ENCODE measurements at places on chromosomes 1 and 21.
A peak's percentile ranks its signal among the peaks of the same experiment; 100 is the strongest.

GRCh38 chr1:94154989-94155388 lies 34.0 kb upstream of the ABCA4 start:
- DNase-seq, result no peak

DNA sequence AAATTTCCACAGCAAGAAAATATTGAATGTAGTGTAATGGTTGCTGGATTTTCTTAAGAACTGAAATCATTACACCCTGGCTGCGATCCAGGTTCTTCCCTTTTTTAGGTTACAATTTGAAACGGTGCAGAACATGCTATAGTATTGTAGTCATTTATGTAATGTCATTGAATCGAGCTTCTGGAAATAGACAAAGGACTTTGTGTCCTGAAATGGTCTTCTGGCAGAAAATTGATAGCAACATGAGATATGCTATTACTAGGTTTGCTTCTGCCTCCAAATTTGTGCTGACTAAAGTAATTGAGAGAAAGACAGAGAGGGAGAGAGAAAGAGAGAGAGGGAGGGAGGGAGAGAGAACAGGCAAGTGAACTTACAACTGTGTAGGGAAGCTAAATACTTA lies 146.2 kb upstream of the NFIA start:
- no peak for DNase-seq

- no peak for DNase-seq
Observed at GRCh38 chr1:87126886-87127505, 201.7 kb upstream of the LMO4 start.

DNA sequence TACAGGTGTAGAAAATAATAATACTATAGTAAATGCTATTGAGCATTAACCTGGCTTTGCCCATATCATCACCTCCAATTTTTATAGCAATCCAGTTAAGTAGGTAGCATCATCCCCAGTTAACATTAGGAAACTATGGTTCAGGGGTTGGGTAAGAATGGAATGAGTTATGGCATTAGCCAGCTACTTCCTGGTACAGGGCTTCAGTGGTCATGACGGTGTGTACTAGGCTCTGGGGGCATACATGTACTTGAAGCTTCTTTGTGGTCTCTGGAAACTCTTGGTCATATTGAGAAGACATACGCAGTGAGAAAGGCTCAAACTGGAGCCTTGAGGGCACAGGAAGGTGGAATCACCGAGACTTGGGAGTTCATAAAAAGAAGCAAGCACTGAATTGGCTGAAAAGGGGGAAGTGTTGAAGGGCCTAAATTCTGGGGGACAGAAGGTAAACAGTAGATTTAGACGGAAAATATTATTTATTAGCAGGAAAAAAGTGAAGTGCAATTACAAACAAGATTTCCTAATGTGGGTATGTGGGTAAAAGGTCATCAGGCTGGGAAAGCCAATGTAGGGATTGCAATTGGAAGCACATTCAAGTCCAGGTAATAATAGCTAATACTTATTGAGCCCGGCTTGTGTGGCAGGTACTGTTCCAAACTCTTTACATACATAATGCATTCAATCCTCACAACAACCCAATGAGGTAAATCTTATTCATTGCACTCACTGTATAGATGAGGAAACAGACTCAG lies 114.2 kb upstream of the ATP1A1 start:
- no peak for DNase-seq

DNA sequence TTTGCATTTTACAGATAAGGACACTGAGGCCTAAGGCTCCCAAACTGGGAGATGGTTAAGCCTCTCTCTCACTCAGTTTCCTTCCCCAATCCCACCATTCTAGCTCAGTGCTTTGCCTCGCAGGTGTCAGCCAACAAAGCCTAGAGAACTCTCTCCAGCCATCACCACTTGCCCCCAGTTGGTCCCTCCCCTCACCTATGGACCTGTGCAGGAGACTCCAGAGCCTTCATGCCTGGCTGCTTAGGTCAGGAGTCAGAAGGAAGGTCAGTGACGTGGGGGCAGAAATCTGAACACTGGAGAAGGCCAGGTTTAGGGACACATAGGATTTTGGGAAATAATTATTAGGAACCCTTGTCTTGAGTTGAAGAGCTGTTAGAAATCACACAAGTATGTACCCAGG lies 295.3 kb downstream of the PTPRU start:
- no peak for DNase-seq

DNA sequence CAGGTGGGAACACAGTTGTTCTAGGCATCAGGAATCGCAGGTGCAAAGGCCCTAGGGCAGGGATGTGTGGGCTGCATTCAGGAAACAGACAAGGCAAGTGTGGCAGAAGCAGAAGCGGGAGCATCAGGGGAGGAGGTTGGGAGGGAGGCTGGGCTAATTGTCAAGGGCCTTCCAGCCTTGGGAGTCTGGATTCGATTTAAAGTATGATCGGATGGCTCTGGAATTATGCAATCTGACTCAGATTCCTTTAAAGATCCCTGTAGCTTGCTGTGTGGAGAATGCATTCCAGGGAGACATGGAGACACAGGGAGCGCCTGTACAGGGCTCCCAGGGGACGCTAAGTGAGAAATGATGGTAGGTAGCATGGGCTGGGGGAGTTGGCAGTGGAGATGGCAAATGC lies 86.5 kb downstream of the LACTBL1 start:
- peak; percentile 10 for DNase-seq

GRCh38 chr1:201709564-201710295 lies 119.2 kb upstream of the IPO9 start:
- DNase-seq, result peak; percentile 43

DNA sequence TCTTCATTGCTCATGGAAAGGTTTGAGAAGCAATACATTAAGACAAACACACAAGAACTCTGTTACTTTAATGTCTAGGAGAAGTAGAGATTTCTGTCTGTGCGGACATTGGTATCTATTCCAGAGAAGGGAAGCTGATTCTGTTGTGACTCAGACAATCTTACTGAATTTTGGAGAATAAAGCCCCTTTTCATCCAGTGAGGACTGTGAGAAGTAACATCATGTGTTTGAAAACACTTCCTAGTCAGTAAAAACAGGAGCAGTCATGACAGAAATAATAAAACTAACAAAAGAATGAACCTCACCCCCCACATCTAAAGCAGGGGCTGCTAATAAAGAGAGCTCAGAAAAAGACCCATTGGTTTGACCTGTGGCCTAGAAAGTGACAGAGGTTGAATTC lies 46.6 kb downstream of the NEK7 start:
- DNase-seq, result no peak

DNA sequence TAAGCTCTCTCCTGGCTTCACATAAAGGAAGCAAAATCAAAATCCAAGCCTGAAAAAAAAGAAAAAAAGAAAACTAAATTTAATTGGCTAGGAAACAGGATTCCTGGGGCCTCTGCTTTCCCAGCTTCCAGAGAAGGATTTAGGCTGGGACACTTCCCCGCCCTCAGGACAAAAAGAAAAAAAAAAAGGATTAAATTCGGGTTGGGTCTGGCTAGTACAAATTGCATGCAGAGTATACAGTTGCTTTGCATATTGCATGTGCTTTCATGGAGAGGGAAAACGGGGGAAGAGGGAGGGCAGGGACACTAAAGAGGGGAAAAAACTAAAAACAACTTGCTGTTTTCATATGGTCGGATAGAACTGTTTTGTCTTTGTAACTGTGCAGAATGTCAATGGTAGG lies 42.7 kb downstream of the OLIG1 start:
- DNase-seq, result no peak

DNA sequence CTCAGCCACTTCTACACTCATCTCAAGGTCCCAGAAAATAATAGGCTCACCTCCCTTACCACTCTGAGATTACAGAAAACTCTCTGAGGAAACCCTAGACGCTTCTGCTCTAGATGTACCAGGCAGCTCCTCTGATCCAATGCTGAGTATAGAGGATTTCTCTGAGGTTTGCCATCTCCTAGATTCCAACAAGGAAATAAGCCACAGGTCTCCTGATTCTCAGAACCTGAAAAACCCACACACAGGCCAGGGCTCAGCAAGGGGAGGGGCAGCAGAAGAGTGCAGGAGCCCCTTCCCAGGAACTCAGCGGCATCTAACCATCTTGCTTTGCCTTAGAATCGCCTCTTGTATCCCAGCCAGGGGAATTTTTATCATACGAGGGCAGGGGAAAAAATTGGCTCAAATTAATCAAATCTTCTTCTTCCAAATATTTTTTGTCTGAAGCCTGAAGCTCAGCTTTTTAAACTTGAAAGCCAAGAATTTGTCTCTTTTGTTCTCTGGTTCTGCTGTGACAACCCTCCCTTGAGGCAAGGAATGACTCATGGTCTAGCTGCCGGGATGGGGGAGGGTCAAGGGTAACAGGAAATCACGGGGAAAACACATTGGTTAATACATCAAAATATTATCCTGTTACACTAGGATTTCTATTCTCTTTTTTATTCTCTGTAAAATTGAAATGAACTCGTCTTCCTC lies 30.8 kb downstream of the GORAB start:
- peak; percentile 38 for DNase-seq

DNA sequence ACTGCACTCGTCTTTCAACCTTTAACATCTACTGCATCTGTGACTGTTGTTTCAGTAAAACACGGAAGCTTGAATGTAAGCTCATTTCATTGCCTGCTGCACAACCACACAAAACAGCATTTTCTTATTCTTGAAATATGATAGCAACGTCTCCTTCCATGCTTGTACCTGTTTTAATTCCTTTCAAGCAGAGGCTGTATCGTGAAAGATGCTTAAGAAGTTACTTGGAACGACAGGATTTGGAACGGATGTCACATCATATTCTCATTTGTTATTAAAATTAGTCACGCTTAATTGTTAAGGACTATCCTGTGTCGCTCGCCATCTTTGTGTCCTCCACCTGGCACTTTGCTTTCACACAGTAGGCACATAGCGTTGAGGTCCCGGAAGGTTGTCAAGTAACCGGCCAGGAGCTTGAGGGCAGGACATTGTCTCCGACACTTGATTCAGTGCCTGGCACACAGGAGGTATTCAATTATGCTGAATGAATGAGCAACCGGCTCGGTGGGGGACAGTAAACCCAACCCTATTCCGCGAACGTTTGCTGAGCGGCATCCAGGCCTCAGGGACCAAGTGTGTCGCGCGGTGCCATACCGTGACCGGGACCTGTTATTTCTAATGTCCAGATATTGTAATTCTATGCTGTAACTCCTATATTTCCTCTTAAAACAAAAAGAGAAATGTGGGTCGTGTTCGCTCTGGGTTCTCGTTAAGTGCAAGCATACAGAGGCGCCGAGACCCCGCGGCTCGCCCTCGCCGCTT lies 499 bp upstream of the SH3GLB1 start:
- DNase-seq, result peak; percentile 2

DNA sequence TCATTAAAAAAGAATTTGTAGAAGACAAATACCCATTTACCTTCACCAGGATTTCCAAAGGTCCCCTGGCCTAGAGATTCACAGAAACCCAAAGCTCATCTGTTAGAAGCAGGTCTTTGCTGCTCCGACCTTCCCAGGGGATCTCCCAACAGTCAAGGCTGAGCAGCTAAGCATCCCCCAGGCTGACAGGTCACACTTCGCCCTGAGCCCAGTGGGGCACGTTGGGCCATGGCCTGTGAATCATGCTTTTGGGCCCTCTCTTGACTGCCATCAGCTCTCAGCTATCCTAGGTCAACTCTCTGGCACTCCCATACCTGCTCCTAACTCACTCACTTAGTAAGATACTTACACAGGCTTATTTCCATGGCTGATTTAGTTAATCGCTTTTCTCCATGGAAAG lies 157.7 kb downstream of the DSCAM start:
- no peak for DNase-seq

DNA sequence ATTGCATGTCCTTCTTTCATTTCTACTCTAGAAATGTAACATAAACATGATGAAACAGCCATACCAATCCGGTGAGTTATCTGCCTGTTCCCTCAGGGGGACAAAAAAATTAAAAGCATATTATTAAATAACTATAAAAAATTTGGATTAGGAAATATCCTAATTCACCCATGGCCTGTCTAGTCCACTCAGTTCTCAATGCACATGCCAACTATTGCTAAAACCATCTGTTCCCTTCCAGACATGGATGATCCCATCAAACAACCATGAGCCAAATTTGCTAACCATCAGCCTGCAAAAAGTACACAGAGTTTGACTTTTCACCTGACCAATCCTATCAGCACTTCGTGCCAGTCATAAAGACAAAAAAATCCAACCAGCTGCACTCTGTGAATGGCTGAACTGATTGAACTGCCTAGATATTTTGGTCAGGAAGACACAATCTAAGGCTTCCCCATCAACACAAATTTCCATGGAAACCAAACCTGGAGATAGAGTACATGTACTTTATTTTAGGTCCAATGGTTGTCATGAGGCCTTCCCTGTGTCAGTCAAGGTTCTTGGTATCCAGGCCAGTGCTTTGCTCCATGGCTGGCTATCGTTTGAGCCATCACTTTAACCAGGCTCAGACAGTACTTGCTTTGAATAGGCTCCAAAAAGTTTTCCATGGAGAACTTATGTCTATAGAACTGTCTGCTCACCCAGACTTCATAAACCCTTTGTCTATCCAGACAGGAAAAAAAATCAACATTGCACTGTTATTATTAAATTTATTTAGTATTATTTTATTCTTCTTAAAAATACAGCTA lies 570.8 kb downstream of the LTN1 start:
- DNase-seq, result no peak

GRCh38 chr1:81681601-81682266 lies 119.0 kb upstream of the ADGRL2 start:
- peak; percentile 37 for DNase-seq

DNA sequence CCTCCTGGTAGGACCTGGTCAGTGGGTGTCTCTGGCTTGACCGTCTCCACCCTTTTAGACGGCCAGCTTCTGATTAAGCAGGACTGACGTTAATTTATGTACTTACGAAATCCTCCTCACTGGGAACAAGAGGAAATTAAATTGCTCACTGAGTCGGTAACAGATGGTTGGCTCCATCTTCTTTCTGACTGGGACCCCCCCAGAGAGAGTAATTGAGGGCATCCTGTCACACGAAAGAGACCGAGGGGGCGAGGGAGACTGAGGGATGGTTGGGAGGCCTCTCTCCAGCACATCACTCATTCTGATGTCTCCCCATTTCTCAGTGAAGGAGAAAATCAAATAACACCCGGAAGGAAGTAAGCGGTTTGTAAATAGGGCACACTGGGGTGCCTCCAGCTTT lies 104.8 kb downstream of the OMA1 start:
- DNase-seq, result no peak

- no peak for DNase-seq
Observed at GRCh38 chr1:228958121-228958520, 222.8 kb downstream of the RHOU start.

DNA sequence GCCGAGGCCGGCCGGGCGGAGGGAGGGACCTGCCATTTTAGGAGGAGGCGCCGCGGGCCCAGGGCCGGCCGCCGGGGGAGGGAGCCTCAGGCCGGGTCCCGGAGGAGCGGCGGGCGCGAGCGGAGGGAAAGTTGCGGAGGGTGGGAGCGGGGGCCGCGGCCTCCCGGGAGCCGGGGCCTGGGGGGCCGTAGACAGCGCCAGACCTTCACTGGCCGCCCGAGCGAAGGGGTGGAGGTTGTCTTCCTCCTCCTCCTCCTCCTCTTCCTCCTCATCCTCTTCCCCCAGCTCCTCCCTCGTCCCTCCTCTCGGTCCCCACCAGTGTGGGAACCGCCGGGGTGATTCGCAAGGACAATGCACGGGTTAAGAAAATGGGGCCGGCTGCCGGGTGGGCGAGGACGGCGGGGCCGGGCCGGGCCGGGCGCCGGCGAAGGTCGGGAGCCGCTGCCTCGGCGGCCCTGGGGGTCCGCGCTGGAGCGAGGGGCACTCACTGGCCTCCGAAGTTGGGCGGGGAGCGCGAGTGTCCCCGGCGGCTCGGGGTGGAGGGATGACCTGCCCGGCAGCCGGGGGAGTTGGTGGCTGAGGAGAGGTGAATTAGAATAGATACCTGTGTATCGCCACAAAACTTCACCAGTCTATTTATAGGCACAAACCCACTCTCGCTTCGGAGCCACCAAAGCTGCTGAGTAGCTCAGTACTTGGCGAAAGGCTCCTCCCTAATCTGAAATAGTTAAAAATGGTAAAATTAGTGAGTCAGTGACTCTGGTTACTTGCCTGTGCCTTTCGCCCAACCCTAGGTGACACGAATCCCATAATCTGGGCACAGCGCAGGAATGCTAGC lies 1.3 kb downstream of the DYRK1A start:
- no peak for DNase-seq
